Activated T-cell treated with anti-CD3 and anti-CD28 coated beads, Interleukin-2, amount 50 U/mL, for 4 hours (primary cell): ENCODE measurements at places on chromosomes 1 and 21. TPM values are rescaled to one million over a fixed set of nuclear protein-coding genes. Genes with fewer than 3 reads are reported as not detected.

GRCh38 chr1:77776007-77776700 is 3.3 kb upstream of the MIGA1 start:
- no peak for DNase-seq

DNA sequence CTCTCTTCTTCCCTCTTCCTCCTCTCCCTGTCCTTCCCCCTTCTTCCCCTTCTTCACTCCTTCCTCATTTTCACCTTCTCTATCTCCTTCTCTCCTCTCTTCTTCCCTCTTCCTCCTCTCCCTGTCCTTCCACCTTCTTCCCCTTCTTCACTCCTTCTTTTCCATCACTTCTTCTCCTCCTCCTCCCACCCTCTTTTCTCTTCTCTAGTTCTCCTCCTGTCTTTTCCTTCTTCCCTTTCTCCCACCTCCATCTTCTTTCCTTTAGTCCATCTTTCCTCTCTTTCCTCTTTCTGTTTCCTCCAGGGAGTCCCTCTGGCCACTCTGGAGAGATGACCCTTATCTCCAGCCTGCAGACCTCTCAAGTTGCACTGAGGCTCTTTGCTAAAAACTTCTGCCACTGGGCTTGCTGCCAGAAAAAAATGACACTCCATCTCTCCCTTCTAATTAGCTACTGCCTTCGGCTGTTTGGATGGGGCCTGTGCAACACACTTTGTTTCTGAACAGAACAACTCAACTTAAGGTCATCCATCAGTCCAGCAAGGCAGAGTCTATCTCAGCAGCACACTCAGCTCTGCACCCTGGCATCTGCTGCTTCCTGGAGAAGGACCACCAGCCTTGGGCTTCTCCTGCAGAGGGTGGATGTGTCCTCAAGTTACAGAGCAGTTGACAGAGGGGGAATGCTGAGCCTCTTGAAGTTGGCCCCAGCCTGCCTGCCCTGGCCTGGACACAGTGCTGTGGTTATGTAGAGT is 538.8 kb downstream of the MATN1 start:
- no peak for DNase-seq

DNA sequence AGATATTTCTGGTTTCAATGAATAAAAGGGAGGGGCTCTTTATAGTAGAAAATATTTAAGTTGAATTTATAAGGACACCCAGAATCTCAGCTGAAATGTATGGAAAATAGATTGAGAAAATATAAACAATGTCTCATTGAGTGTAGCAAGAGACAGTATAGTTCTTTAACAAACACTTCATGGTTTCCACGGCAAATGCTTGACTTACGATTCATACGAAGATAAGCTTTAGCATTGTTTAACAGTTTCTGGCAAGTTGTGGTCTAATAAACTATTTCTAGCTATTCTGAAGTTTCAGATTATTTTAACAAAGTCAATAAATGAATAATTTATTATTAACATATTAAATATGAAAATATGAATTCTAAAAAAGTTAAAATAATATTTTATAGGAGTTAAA is 1419.4 kb downstream of the KCNT2 start:
- DNase-seq, result no peak

- DNase-seq, result no peak
Observed at GRCh38 chr1:39089931-39090521, 63.9 kb downstream of the NDUFS5 start.

GRCh38 chr1:218803351-218803997 is 370.2 kb upstream of the LYPLAL1 start:
- no peak for DNase-seq

The ATAD3C gene
- 1.1 TPM for total RNA-seq

The GJA8 gene
- total RNA-seq, result not detected

The SLC30A10 gene
- total RNA-seq, result not detected

The DNASE2B gene
- total RNA-seq, result not detected

DNA sequence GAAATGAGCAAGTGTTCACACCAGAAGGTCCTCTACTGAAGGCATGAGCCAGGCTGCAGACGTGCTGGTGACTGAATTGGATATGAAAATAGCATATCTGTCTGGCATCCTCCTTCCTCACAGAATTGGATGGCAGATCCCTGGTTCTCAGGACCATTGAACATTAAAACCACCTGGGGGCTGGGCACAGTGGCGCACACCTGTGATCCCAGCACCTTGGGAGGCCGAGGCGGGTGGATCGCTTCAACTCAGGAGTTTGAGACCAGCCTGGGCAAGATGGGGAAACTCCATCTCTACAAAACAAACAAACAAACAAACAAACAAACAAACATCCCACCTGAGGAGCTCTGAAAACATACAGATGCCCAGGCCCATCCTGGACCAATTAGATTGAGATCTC is 23.4 kb downstream of the TEX35 start:
- DNase-seq, result no peak

GRCh38 chr21:45818904-45819285 is 162.7 kb upstream of the COL6A1 start:
- DNase-seq, result peak; percentile 74

The ERG gene
- total RNA-seq, result not detected

The BTBD19 gene
- total RNA-seq, result 8.2 TPM

- DNase-seq, result no peak
Observed at GRCh38 chr1:38098101-38098847, 51.7 kb upstream of the POU3F1 start.

The FCER1G gene
- total RNA-seq, result not detected

- no peak for DNase-seq
Observed at GRCh38 chr1:25197982-25198662, 34.2 kb downstream of the SYF2 start.

DNA sequence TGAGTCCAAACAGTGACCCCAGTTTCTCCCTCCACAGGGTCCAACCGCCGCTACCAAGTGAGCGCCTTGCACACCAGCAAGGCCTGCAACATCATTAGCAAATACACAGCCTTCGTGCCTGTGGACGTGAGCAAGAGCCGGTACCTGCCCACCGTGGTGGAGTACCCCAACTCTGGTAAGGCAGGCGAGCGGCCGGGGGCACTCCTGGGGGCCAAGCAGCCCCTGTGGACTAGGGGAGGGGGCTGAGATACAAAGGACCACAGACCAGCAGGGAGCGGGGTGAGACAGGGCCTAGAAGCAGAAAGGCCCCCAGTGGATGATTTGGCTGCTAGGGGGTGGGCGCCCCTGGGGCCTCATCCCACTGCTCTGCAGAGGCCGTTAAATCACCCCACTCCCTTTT is 54.7 kb downstream of the VWA5B1 start:
- DNase-seq, result no peak

DNA sequence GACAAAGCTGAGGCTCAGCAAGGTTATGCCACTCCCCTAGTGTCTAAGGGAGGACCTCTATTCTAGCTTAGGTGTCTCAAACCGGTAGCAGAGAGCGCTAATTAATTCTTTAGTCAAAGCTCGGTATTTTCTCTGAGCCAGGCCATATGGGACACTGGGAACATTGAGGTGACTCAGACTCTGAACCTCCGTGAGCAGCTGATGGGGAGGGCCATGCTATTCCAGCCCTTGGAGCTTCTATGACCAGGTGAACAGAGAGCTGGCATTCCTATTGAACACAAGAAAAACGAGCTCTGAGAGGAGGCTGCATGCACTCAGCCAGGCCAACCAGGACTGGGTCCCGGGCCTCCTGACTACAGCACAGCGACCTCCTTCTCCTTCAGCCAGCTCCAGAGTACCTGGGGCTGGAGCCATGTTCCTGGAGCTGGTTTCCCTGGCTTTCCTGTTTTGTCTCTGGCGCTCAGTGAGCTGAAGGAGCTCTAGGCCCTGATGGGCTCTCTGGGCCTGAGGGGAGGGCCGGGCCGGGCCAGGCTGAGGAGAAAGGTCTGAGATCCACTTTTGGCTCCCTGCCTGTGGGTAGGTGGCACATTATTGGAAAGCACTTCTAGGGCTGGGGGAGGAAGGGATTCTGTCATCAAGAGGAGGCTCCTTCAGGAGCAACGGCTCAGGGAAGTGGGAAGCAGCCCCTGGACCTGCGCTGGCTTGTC is 37.0 kb downstream of the SLC9A1 start:
- DNase-seq, result no peak

DNA sequence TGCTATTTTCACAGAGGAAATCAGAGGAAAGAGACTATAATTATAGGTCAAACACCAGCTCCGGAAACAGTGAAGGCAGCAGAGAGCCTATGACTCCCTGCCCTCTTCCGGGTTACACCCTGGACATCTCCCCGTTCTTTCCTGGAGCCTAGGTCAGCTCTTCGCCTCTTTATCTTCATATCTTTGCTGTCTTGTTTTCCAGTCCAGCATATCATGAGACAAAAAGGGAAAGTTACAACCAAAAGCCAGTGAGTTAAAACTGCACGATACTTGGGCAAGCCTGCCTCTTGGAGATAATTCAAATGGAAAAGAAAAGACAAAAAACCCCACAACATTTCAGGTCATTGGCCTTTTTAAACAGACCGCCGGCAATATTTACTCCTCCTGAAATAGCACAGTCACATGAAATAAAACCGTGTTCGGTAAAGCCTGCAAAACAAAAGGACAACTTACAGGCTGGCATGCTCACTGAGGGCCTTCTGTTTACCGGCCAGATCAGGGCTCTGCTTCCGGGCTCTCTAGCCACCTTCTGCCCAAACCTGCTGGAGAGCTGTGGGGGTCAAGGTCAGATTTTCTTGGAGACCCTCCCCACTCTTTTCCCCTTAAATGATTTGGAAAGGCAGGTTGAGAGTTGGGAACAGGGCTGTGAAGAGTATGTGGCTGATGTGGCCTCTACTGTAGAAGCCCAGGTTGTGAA is 42.8 kb upstream of the PPP2R5A start:
- DNase-seq, result no peak

The USH2A gene
- total RNA-seq, result not detected

GRCh38 chr1:156920233-156921052 is at the start of gene LRRC71:
Gene LRRC71, plus strand, starts transcription at chr1:156920632. Its CDS starts 172 bp downstream, at chr1:156920804.
- peak; percentile 57 for DNase-seq

DNA sequence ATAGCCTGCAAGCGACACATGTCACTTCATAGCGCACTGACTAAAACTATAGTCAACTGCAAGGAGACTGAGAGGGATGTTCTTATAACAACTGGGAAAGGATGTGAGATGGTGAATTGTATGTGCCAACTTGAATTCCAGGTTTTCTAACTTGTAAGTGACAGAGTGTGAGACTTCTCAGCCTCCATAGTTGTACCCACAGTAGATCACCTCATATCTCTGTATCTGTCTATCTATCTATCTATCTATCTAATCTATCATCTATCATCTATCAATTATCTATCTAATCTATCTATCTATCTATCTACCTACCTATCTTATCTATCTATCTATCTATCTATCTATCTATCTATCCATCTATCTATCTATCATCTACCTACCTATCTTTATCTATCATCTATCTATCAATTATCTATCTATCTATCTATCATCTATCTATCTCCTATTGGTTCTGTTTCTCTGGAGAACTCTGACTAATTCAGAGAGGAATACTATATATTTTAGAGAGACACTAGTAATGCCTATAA is 162.3 kb downstream of the CTH start:
- no peak for DNase-seq

DNA sequence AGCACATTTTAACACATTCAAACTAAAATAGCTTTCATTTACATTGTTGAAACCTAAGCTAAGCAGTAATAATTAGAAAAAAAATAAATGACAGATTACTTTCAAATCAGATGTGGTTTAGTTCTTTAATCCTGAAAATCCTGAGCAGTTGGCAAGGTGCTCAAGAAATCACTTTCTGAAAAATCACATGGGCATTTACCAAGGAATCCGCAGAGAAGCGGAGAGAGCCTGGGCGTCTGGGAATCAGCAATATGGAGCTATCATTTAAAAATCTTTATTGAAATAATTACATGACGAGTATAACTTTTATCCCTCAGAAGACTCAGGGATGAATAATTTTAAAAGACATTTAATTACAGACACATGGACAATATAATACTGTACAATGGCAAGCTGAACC is 30.2 kb downstream of the GRIK1 start:
- no peak for DNase-seq

The KCNJ9 gene
- not detected for total RNA-seq

- no peak for DNase-seq
Observed at GRCh38 chr1:167587872-167588271, 34.3 kb upstream of the CREG1 start.

The PCNT gene
- 31.0 TPM for total RNA-seq

The CHODL gene
- not detected for total RNA-seq

The MRPL55 gene
- total RNA-seq, result 82.3 TPM

- no peak for DNase-seq
Observed at GRCh38 chr1:3477241-3477995, 23.0 kb downstream of the ARHGEF16 start.

The MAN1C1 gene
- 2.7 TPM for total RNA-seq

- no peak for DNase-seq
Observed at GRCh38 chr21:42374864-42375499, 8.6 kb upstream of the TFF1 start.

GRCh38 chr1:92817986-92818764 is 13.7 kb upstream of the RPL5 start:
- no peak for DNase-seq

DNA sequence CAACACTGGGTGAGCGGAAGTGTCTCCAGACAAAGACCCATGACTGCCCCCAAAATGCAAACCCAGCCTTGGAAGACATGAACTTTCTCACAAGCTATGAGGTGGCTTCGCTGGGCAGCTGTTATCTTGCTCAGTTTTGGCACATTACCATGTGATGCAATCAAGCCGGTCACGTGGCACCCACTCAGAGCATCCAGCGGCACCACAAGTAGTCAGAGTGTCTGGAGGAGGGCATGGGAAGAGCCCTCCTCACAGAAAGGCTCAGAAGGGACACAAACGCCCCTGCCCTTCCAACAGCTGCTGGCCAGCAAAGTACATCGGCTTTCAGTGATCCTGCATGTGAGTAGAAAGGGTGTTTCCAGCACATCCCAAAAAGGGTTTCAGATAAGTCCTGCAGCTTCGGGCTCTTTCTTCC is 145.5 kb upstream of the IRF2BP2 start:
- DNase-seq, result no peak

The CFAP74 gene
- total RNA-seq, result not detected

DNA sequence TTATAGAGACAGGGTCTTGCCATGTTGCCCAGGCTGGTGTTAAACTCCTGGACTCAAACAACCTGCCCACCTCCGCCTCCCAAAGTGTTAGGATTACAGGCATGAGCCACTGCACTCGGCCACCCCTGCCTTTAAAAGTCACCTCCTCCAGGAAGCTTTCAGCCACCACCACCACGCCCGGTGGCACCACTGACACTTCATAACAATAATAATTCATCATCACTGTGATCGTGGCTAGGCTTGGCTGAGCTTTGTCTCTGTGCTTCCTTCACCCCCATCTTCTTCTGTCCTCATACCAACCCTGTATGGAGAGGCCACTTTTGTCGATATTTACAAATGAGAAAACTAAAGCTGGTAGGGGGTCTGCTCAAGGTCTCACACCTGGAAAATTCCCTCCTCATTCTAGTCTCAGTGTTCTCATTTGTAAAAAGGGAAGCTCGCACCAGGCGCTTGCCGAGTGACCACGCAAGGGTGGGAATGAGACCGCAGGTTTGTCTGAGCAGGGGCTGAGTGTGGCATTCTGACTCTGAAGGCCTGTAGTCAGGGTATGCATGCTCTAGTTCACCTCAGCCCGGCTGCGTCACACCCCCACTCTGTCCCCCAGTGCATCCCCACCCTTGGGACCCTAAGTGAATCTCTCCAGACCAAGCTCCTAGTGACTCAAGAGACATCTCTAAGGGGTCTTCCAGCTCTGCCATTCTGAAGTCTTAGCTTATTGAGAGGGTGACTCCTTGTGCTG is 12.9 kb upstream of the EPHA2 start:
- DNase-seq, result no peak

The GPA33 gene
- 0.45 TPM for total RNA-seq

The POLR3GL gene
- total RNA-seq, result 13.9 TPM

The PYHIN1 gene
- 2.5 TPM for total RNA-seq

The OLFML3 gene
- 0.15 TPM for total RNA-seq

- no peak for DNase-seq
Observed at GRCh38 chr1:19819701-19820100, 4.6 kb upstream of the RNF186 start.

GRCh38 chr1:217721692-217722091 is 90.5 kb downstream of the SPATA17 start:
- DNase-seq, result no peak
